ENCODE measurements at places on chromosomes 12 and 14. TPM values are rescaled to one million over a fixed set of nuclear protein-coding genes. Genes with fewer than 3 reads are reported as not detected.

DNA sequence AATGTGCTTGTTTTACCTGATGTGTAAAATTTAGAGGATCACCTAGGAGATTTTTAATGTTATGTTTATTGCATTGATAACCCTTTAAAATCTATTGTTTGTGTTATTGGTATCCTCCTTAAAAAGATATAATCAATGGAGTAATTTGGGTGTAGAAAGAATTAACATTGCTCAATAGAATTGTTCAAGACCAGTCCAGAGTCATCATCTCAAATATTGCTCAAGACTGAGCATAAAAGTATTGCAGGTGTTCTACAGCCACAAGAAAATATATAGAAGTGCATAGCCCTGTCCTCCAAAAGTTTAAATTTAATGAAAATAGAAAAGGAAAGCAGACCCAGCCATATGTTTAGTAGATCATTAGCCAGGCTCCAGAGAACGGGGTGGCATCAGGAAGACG, 102.5 kb upstream of the ARID2 start:
- no peak overlapping the region for H3K27ac ChIP-seq
- DNase-seq: no peak
- H3K36me3 ChIP-seq: no peaks in the 10 kb centered on the region
- H3K27me3 ChIP-seq: no peaks in the 10 kb centered on the region
- H3K4me1 ChIP-seq: no peaks in the 10 kb centered on the region
- H3K4me3 ChIP-seq: no peak overlapping the region

- no peaks in the 10 kb centered on the region for H3K27me3 ChIP-seq
- peak; percentile 23 for DNase-seq
- no peak overlapping the region for H3K27ac ChIP-seq
- peaks cover 25% of the 10 kb centered on the region for H3K36me3 ChIP-seq
These were observed 26.8 kb downstream of the RFLNA start for GRCh38 chr12:124321556-124322270.

- no peaks in the 10 kb centered on the region for H3K4me1 ChIP-seq
- no peaks in the 10 kb centered on the region for H3K36me3 ChIP-seq
- H3K27me3 ChIP-seq: no peaks in the 10 kb centered on the region
These were observed 44.7 kb downstream of the GPHB5 start for GRCh38 chr14:63273717-63274655.

GRCh38 chr12:69583203-69583602, 2.1 kb upstream of the CCT2 start:
- DNase-seq: no peak
- no peak overlapping the region for H3K27ac ChIP-seq
- no peak overlapping the region for H3K4me3 ChIP-seq
- H3K27me3 ChIP-seq: no peaks in the 10 kb centered on the region
- peaks cover 7% of the 10 kb centered on the region for H3K4me1 ChIP-seq
- H3K36me3 ChIP-seq: peaks cover 3% of the 10 kb centered on the region

Gene CCDC198
- total RNA-seq: 28.5 TPM

DNA sequence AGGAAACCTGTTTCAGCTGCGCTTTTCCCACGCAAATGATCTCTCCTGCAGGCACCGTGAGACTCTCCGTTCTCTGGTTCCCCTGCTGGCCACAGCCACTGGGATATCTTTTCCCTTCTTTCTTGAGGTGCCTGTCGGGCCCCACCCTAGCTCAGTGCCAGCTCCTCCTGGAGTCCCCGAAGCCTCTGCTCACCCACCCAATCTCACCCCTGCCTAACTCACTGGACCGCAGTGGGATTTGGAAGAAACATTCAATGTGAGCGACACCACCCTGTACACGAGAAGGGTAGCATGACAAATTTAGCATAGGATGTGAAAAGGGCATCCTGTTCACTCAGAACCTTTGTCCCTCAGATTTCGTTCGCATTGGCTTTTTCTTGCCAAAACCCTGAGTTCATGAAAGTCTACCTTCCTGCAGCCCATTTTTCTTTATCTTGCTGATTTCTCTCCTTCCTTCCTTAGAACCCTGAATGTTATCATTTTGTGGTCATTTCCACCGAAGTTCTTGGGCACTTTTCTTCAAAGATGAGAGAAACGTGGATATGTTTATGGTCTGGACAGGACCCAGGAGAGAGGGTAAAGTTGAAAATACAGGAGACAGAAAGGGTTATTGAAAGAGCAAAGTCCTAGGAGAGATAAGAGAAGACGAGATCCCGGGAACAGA, 63.6 kb upstream of the ELK3 start:
- DNase-seq: no peak
- no peak overlapping the region for H3K4me3 ChIP-seq
- H3K27ac ChIP-seq: no peak overlapping the region
- H3K4me1 ChIP-seq: no peaks in the 10 kb centered on the region
- H3K27me3 ChIP-seq: no peaks in the 10 kb centered on the region

GRCh38 chr12:28294300-28294699, 104.0 kb downstream of the CCDC91 start:
- H3K27me3 ChIP-seq: no peaks in the 10 kb centered on the region
- peaks cover 4% of the 10 kb centered on the region for H3K4me1 ChIP-seq
- H3K27ac ChIP-seq: no peak overlapping the region
- no peak for DNase-seq
- H3K4me3 ChIP-seq: no peak overlapping the region

- DNase-seq: no peak
- no peak overlapping the region for H3K4me3 ChIP-seq
- H3K27me3 ChIP-seq: no peaks in the 10 kb centered on the region
- no peaks in the 10 kb centered on the region for H3K36me3 ChIP-seq
These were observed 25.1 kb downstream of the RBMS2 start for GRCh38 chr12:56546680-56547079.

DNA sequence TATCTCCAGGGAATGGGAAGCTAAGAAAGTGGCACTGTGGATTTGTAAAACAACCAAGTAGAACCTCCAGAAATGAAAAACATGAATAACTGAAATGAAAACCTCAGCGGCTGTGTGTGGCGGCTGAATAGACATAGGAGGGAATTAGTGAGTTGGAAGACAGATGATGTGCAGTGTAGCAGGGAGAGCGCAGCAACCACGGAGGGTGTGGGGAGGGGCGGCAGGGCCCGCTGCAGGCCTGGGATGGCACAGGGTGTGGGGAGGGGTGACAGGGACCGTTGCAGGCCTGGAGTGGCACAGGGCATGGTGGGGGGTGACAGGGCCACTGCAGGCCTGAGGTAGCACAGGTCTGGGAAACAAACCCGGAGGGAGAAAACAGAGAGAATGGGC, 51.1 kb downstream of the BEGAIN start:
- no peaks in the 10 kb centered on the region for H3K27me3 ChIP-seq
- no peaks in the 10 kb centered on the region for H3K36me3 ChIP-seq
- peak; percentile 44 for DNase-seq
- H3K4me1 ChIP-seq: peaks cover 41% of the 10 kb centered on the region
- H3K4me3 ChIP-seq: no peak overlapping the region

- no peak for DNase-seq
- H3K27ac ChIP-seq: no peak overlapping the region
- no peaks in the 10 kb centered on the region for H3K4me1 ChIP-seq
- no peaks in the 10 kb centered on the region for H3K27me3 ChIP-seq
- H3K36me3 ChIP-seq: no peaks in the 10 kb centered on the region
These were observed 154.2 kb downstream of the PLCZ1 start for GRCh38 chr12:18583655-18584054.

DNA sequence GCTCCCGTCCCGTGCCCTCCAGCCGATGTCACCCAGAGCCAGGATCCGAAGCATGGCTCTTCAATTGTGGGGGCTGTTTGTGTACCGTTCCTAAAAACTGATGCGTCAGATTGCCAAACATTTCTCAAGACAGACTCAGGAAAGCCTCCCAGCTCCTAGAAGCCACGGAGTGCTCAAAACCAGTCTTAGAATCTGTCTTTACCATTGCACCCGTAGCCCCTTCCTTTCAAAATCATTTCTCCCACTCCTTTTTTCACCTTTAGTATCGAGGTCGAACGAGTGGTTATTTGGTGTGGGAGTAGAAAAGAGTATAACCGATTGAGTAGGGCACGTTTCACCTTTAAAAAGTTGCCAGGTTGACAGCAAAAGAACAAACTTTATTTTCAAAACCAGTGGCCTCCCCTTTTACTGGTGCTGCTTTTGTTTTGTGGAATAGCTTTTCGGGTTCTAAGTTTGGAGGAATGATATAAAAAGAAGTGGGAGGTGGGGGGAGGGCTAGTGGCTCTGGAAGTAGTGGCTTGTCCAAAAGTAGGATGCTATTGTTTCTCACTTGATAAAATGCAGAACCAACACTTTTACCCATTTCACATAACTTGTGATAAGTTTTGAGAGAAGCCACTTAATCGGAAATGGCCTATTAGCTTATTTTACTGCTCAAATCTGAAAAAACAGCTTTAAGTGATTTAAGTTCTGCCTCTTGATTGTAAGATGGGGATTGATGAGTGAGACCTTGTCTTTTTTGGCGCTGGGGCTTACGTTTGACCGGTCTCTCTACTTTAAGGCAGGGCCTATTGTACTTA, 803 bp downstream of the STK38L start:
- peak overlapping the region; percentile 54 for H3K27ac ChIP-seq
- H3K4me3 ChIP-seq: peak overlapping the region; percentile 92
- H3K36me3 ChIP-seq: no peaks in the 10 kb centered on the region
- no peak for DNase-seq
- H3K27me3 ChIP-seq: no peaks in the 10 kb centered on the region

Gene SMIM41
- total RNA-seq: not detected

GRCh38 chr14:23186913-23187654, 3.6 kb upstream of the SLC7A8 start:
- H3K36me3 ChIP-seq: no peaks in the 10 kb centered on the region
- no peaks in the 10 kb centered on the region for H3K27me3 ChIP-seq
- H3K4me1 ChIP-seq: no peaks in the 10 kb centered on the region
- no peak overlapping the region for H3K4me3 ChIP-seq
- DNase-seq: no peak
- H3K27ac ChIP-seq: no peak overlapping the region

DNA sequence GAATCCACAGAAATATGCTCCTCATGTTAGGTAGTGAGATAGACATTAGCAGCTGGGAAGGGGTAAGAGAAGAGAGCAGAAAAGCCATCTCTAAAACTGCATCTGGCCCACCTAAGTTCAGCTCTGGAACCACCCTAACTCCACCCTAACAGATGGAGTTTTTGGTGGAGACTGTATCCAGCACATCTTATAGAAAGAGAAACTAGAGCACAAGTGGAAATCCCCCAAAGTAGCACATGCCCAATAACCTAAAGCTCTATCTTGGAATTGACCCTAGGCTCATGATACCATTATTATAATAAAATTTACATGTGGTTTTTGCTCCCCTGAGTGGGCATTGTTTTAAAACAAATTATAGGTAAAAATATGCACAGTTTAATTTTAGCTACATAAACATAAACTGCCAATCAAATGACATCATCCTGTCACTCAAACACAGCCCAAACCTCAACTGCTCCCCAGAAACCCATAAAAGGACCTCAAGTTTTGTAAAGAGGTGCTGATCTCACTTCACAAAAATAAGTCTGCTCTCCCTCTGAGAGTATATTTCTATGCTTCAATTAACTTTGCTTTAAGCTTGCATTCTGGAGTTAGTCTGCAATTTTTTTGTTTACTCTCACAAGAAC, 206.4 kb downstream of the PIK3C2G start:
- no peaks in the 10 kb centered on the region for H3K4me1 ChIP-seq
- no peaks in the 10 kb centered on the region for H3K36me3 ChIP-seq
- no peak for DNase-seq
- H3K4me3 ChIP-seq: no peak overlapping the region

Gene CCDC196
- total RNA-seq: 0.43 TPM

Gene TMEM132D
- 0.98 TPM for total RNA-seq

Gene VWF
- total RNA-seq: 53.1 TPM

Gene FAR2
- 0.51 TPM for total RNA-seq

Gene NKX2-1
- not detected for total RNA-seq

Gene RBP5
- total RNA-seq: 3.2 TPM

Gene SSPN
- total RNA-seq: 6.7 TPM

Gene KRT6B
- total RNA-seq: 3.6 TPM

- H3K27me3 ChIP-seq: no peaks in the 10 kb centered on the region
- H3K36me3 ChIP-seq: no peaks in the 10 kb centered on the region
- no peak overlapping the region for H3K4me3 ChIP-seq
- no peak overlapping the region for H3K27ac ChIP-seq
- no peak for DNase-seq
These were observed 23.5 kb upstream of the FRMD6 start for GRCh38 chr14:51628238-51628637.

Gene RBM25
- 30.2 TPM for total RNA-seq

- no peaks in the 10 kb centered on the region for H3K36me3 ChIP-seq
- no peak overlapping the region for H3K27ac ChIP-seq
- H3K27me3 ChIP-seq: no peaks in the 10 kb centered on the region
- no peak for DNase-seq
- no peak overlapping the region for H3K4me3 ChIP-seq
- no peaks in the 10 kb centered on the region for H3K4me1 ChIP-seq
These were observed 28.5 kb downstream of the TTC6 start for GRCh38 chr14:37623971-37624370.

Data from pancreas (tissue), 10 donors.